Activated CD4-positive, CD25-positive, alpha-beta regulatory T cell treated with anti-CD3 and anti-CD28 coated beads, Interleukin-2, amount 50 U/mL, for 72 hours (primary cell): ENCODE measurements at places on chromosomes 1 and 21.

- no peak for DNase-seq
Measured at GRCh38 chr1:111463029-111463683, 10.6 kb upstream of the C1orf162 start.

DNA sequence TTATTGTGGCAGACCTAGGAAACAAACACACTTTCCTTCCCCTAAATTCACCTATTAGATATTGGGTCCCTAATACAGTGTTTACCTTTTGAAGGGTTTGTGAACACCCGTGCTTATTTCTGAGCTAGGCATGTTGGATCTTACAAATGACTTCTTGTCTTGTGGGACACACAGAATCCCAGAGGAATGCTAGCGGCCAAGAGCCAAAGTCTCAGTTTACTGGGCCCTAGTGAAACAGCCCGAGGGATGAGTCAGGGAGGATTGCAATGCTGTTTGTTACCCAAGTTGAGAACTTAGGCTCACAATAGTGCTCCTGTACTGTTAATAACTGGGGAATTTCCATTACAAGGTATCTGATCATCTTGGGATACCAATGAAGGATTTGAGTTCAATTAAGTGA, 100.1 kb upstream of the AKT3 start:
- DNase-seq: no peak

- no peak for DNase-seq
Measured at GRCh38 chr1:202155478-202156021, 4.9 kb downstream of the PTPN7 start.

GRCh38 chr21:42599962-42600361, 53.5 kb upstream of the PDE9A start:
- no peak for DNase-seq

DNA sequence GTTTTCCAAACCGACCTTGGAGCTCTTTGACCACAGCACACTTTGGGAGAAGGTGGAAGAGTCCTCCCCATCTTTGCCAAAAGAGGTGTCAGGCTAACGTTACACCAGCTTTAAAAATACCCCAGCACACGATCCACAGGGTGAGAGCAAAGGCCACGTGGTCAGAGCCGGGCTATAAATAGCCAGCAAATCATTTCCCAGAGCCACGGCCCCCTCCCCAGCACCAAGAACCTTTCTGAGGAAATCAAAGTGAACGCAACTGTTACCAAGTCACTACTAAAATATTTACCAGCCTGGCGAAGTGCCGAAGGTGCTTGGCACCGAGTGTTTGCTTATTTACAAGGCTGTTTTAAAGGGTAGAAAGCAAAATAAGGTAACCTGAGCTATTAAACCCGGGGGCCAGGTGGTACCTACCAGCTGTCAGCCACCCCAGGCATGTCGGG, 72.4 kb downstream of the CASZ1 start:
- no peak for DNase-seq

DNA sequence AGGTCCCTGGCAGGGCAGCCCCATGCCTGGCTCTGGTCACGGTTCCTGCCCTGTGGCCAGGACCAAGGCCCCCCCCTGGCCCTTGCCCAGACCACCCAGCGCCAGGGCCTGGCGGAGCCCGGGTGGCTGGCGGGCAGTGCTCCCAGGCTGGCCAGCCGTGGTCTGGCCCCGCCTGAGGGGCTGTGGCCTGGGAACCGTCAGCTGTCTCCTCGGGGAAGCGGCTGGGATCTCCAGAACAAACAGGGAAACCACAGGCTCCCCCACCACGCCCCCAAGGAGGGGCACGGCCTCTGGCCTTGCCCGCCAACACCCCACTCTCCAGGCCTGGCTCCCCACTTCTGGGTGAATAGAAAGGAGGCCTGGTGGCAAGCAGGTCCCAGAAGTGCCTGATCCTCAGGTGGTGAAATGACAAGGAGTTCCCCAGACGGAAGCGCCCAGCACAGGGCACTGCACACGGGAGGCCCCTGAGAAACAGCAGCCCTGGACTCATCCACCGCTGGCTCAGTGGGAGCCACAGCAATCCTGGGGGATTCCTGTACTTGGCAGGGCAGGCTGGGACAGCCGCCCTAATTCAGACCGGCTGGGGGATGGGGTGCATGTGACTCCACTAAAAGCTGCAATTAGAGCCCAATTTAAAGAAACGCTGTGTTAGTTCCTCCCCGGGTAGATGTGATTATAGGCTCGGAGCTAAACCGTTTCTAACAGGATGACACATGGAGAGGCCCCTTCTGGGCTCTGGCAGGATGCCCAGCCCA, 78.9 kb downstream of the RAP1GAP start:
- DNase-seq: no peak

DNA sequence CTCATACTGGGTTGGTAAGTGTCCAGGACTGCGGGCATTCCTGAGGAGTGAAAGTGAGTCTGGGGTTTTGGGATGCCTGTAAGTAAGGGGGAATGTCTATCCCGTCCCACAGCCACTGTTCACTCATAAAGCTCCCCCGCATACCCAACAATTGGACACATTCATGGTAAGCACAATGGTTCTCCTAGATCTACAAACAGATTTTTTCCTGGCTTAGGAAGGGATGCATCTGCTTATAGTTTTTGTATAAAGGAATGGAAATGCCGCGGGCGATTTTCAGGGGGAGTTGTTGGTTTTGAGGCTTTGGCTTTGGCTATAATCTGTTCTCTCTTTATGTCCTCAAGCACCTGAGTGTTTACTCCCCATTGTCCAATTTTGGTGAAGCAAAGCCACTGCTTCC, 7.1 kb downstream of the ERVH48-1 start:
- DNase-seq: no peak

GRCh38 chr1:234893725-234894630, 234.7 kb downstream of the TOMM20 start:
- DNase-seq: no peak
